ENCODE measurements at places on chromosomes 7 and 10. TPM values are rescaled to one million over a fixed set of nuclear protein-coding genes. Genes with fewer than 3 reads are reported as not detected.
A peak's percentile ranks its signal among the peaks of the same experiment; 100 is the strongest.

DNA sequence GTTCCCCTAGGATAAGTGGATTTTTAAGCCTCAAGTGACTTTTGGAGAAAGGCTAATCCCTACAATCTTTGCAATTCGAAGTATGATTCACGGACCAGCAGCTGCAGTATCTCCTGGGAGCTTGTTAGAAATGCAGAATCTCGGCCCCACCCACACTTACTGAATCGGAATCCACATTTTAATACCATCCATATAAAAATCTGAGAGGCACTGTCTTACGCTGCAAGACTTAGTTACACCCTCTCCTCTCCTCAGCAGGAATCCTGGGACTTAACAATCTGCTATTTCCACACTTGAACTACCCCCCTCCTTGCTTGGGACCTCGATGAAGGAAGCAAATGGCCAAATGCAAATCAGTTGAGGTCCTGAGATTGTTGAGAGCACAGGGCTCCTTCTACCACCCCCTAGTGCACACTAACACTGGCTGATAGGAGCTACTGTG, 21.0 kb downstream of the ITPRIP start:
- DNase-seq = no peak
- H3K27ac ChIP-seq = no peak overlapping the region
- H3K4me3 ChIP-seq = no peak overlapping the region

DNA sequence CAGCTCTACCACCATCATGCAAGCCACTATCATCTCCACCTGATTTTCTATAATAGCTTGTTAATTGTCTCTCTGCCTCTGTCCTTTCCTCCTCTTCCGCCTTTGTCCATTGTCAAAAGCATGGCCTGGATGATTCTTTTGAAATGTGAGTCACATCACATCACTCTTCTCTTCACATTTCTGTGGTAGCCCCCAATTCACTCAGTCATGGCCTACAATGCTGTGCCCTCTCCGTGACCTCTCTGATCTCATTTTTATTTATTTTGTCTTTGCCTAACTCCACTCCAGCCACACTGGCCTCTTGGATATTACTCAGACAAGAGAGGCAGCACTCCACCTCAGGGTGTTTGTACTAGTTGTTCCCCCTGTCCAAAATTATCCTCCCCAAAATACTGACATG, 4.9 kb upstream of the ABCB4 start:
- no peaks in the 10 kb centered on the region for H3K4me1 ChIP-seq
- peaks cover 5% of the 10 kb centered on the region for H3K27me3 ChIP-seq
- no peak overlapping the region for H3K27ac ChIP-seq

DNA sequence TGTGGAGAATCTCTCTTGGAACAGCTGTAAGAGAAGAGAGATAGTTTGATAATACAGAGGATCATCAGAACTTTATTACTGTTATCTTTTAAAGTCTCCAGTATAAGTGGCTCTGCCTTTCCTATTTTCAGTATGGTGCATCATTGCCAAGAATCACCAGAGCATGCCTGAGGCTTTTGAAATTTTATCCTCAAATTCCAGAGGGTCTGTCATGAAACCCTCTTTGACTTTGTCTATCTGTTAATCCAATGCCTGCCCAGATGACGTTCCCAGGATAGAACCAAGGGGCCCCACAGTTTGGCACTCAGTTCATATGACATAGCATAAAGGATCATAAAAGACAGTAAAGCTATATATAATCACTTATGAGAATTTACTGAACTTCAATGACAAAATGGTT, 35.3 kb upstream of the SEMA3C start:
- H3K4me1 ChIP-seq = no peaks in the 10 kb centered on the region
- DNase-seq = no peak
- no peak overlapping the region for H3K4me3 ChIP-seq
- H3K36me3 ChIP-seq = no peaks in the 10 kb centered on the region
- no peak overlapping the region for H3K27ac ChIP-seq
- H3K27me3 ChIP-seq = no peaks in the 10 kb centered on the region

GRCh38 chr7:5422396-5423305, 983 bp downstream of the TNRC18 start:
- H3K4me3 ChIP-seq = peak overlapping the region; percentile 67
- no peak overlapping the region for H3K27ac ChIP-seq
- H3K36me3 ChIP-seq = no peaks in the 10 kb centered on the region
- no peak for DNase-seq

GRCh38 chr7:39265641-39266591, 288.2 kb downstream of the POU6F2 start:
- H3K36me3 ChIP-seq = no peaks in the 10 kb centered on the region
- H3K27me3 ChIP-seq = no peaks in the 10 kb centered on the region
- H3K4me3 ChIP-seq = peak overlapping the region; percentile 48
- DNase-seq = no peak

DNA sequence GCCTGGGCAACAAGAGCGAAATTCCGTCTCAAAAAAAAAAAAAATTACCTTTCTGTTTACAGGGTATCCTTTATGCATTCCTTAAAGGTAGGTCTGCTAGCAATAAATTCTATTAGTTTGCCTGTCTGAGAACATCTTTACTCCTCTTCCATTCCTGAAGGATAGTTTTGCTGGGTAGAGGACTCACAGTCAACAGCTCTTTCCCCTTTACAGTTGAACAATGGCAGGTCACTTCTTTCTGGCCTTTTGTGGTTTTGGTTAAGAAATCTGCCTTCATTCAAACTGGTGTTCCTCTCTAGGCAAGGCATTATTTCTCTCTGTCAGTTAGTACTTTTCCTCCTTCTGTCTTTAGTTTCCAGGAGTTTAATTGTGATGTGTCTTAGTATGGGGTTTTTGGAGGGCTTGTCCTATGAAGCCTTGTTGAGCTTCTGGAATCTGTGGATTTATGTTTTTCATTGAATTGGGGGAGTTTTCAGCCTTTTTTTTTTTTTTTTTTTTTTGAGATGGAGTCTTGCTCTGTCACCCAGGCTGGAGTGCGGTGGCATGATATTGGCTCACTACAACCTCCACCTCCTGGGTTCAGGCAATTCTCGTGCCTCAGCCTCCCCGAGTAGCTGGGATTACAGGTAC, 4.8 kb upstream of the DNAAF5 start:
- H3K4me3 ChIP-seq = no peak overlapping the region
- no peaks in the 10 kb centered on the region for H3K27me3 ChIP-seq
- no peak for DNase-seq
- no peaks in the 10 kb centered on the region for H3K4me1 ChIP-seq

DNA sequence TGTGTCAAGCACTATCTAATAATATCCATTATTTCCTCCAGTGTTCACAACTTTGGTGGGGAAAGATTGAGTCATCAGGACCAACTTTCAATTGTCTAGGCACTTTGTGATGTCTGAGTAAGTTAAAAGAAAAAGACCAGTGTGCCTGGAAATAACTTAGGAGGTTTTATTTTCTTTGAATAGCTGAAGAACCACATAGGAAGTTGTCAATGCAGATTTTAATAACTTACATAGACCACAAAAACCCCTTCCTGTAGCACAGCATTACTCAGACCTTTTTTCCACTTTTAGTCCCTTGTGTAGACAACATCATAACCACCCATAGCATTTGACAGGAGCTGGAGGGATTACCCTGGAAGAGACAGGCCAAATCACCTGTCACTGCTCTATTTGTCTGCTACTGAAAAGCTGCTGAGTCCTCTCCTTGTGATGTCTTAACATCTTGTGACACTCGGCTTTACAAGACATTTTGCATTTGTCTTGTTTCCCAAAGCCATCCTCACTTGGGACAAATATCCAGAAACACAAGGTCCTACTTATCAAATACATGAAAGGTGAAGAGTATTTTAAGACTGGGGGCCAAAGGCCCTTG, 241.5 kb upstream of the PTER start:
- H3K4me1 ChIP-seq = peaks cover 6% of the 10 kb centered on the region
- H3K4me3 ChIP-seq = no peak overlapping the region
- no peak for DNase-seq
- H3K27me3 ChIP-seq = no peaks in the 10 kb centered on the region

GRCh38 chr7:2417981-2418481, 14.6 kb downstream of the CHST12 start:
- no peak overlapping the region for H3K4me3 ChIP-seq
- H3K27ac ChIP-seq = no peak overlapping the region
- no peaks in the 10 kb centered on the region for H3K27me3 ChIP-seq
- H3K36me3 ChIP-seq = peaks cover 5% of the 10 kb centered on the region
- no peak for DNase-seq

Gene RADIL
- 4.7 TPM for total RNA-seq

Gene PON1
- 0.90 TPM for total RNA-seq

Gene HTR5A
- total RNA-seq = not detected

Gene INTS1
- 135 TPM for total RNA-seq

Gene GARS1
- 234 TPM for total RNA-seq

Gene PLEKHS1
- not detected for total RNA-seq

Gene GHRHR
- total RNA-seq = 5.9 TPM
